NCI-H345 (cell line): ENCODE measurements at places on chromosomes 4 and X.
A peak's percentile ranks its signal among the peaks of the same experiment; 100 is the strongest.

- no peak for DNase-seq
Observed at GRCh38 chr4:182194091-182194824, 48.9 kb upstream of the TENM3 start.

GRCh38 chr4:37885496-37885895 lies 5.4 kb upstream of the TBC1D1 start:
- DNase-seq = no peak

DNA sequence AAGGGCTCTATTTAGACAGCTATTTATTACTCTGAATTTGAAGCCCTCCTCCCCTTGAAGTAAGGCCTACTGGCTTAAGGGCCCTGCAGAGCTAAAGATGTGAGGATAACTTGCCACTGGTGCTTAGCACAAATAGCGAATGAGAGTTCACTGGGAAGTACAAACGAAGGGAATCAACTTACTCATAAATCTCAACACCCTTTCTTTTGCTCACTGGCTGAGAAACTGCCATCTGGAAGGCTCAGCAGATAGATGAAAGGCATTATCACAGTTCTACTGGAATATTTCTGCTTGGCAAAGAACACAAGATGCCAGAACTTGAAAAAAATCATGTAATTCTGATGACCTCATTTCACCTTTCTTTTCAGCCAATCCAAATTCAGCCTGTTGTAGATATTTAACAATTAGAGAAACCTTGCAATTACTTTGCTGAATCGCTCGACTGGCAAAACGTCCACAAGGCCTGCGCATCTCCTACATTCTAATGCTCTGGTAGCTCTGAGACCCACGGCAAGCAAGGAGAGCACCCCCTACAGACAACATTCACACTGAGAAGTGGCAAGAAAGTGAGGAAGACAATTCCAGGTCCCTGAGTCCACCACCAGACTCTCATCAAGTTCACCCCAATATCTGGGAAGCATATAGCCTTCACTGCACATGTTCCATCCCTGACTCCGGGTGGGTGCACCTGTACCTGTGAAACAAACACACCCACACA lies 27.5 kb downstream of the TSPAN5 start:
- DNase-seq = no peak

DNA sequence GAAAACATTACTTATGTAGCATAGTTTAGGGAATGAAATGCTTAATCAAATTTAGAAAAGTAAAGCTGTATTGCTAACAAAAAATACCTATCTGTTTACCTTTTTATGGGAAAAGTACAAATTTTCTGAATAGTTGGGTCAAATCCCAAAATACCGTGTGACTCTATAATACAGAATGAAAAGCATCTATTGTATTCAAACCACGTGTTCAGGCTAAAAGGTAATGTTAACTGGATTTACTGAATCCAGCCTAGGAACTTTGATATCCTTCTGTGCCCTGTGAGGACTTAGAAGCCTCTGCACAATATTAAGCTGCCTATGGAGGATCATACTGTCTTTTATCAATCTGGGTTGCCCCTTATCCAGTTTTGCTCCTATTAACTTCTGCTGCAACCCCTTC lies 36.3 kb upstream of the AGA start:
- DNase-seq = no peak

GRCh38 chrX:110173192-110174175 lies 144.4 kb downstream of the AMMECR1 start:
- DNase-seq = no peak

- no peak for DNase-seq
Observed at GRCh38 chr4:90209922-90210321, 82.7 kb downstream of the CCSER1 start.

DNA sequence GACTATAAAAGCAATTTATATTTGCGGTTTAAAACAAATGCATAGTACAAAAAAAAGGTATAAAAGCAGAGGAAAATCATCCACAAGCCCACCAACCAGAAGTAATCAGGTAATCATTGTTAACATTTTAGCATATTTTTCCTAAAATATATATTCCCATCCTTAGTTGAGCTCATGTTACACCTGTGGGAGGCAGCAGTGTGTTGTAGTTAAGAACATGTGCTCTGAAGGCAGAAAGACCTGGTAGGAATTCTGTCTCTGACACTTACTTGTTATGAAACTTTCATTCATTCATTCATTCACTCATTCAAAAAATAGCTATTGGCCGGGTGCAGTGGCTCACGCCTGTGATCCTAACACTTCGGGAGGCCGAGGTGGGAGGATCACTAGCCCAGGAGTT lies 15.4 kb upstream of the CDKL5 start:
- DNase-seq = no peak

DNA sequence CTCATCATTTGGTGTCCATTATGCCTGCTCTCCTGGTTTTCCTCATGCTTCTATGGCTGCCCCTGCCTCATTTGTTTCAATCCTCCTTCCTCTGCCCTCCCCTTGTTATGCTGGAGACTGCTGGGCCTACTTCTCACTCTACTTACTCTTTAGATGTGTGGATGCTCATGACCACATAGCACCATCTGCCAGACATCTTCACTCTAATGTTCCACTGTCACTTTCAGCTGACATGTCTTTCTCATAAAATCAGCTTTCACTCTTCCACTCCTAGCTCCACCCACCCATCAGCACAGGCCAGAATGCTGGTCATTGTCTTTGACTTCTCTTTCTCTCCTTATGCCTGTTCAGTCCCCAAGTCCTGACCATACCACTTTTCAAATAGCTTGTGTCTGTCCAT lies 86.8 kb downstream of the REPS2 start:
- DNase-seq = no peak

- DNase-seq = no peak
Observed at GRCh38 chrX:101655534-101655933, 4.1 kb downstream of the ARMCX2 start.

DNA sequence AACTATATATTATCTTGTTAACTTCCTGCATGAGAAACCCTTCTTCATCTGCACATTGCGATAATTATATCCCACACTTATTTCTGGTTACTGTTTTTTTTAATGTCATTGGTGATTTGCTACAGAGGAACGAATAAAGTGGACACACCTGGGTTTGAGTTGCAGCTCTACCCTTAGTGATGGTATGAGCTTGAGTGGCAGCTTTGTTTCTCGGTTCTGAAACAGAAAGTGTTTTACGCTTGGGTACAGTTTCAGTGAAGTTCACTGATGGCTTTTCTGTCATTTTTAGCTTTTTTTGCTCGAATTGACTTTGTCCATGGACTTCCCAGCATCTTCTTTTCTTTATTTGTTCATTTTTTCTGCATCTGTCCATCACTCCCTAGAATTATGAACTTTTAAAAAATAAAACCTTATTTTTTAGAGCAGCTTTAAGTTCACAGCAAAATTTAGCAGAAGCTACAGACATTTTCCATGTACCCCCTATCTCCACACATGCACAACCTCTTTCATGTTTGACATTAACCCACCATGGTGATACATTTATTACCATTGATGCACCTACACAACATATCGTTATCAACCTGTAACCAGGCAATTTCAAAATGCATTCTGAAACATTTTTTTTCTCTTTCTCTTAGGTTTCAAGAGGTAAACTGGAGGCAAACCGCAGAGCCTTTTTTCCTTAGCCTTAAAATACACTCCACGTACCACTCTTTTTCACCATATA lies 1041.6 kb upstream of the PRKX start:
- DNase-seq = no peak

- DNase-seq = no peak
Observed at GRCh38 chr4:53103481-53103880, 241.4 kb downstream of the RASL11B start.

GRCh38 chr4:156958276-156959074 lies 13.1 kb downstream of the PDGFC start:
- no peak for DNase-seq

DNA sequence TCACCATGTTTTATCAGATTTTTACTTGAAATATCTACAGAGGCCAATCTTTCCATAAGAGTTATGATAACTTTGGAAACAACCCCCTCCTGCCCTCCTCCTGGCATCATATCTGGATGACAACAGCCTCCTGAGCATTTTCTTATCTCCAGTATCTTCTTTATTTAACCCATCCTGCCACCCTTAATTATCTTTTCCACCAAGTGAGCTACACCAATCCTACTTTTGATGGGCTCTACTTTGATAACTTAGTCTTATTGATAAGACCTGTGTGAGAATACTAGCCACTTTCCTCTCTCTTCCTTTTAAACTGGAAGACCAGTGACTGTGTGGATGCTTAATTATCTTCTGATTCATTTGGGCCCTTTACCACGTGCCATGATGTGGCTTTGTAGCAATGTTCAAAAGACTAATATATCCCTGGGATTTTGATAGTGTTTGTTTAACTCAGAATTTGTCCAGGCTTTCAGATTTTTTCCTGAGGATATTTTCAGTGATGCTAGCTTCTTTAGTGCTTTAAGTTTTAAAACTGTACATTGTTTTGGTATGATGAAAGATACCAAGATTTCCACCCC lies 330.1 kb upstream of the GIMD1 start:
- no peak for DNase-seq

- no peak for DNase-seq
Observed at GRCh38 chr4:1615786-1616556, 68.1 kb downstream of the FAM53A start.

- no peak for DNase-seq
Observed at GRCh38 chrX:48937054-48937907, 18.5 kb upstream of the PIM2 start.

- peak; percentile 42 for DNase-seq
Observed at GRCh38 chr4:182916483-182917181, 554 bp downstream of the DCTD start.

DNA sequence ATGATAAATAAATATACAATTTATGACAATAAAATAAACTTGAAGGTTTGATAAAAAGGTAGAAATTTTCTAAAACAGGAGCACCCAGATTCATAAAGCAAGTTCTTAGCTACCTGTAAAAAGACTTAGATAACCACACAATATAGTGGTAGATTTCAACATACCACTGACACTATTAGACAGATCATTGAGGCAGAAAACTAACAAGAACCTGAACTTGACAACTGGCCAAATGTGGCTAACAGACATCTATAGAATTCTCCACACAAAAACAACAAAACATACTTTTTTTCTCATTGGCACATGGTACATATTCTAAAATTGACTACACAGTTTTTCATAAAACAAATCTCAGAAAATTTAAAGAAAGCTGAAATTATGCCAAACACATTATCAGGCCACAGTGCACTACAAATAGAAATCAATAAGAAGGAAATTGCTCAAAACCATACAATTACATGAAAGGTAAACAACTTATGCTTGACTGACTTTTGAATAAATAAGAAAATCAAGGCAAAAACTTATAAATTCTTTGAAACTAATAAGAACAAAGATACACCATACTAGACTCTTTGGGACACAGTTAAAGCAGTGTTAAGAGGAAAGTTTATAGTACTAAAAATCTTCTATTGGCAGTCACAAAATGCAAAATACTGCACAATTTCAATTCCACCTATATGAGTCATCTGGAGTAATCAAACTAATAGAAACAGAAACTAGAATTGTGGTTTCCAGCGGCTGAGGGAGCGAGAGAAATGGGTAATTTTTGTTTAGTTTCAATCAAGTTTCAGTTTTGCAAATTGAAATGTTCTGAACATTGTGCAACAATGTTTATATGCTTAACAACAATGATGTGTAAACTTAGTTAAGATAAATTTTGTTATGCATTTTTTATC lies 925.6 kb downstream of the SH3BGRL start:
- no peak for DNase-seq
